Left lung (tissue), 14 donors: ENCODE measurements at places on chromosomes 4 and X. TPM values are rescaled to one million over a fixed set of nuclear protein-coding genes. Genes with fewer than 3 reads are reported as not detected.

LRRC66 gene
- polyA plus RNA-seq, result 0.36 TPM

ITGB1BP2 gene
- 2.7 TPM for polyA plus RNA-seq

RHOXF1 gene
- 1.0 TPM for polyA plus RNA-seq

CHIC2 gene
- 25.7 TPM for polyA plus RNA-seq

NUP54 gene
- 118 TPM for polyA plus RNA-seq

RWDD4 gene
- 28.3 TPM for polyA plus RNA-seq

RIPPLY1 gene
- polyA plus RNA-seq, result 0.38 TPM

AWAT1 gene
- 0.13 TPM for polyA plus RNA-seq

F8A3 gene
- polyA plus RNA-seq, result 3.6 TPM

PHKA1 gene
- 2.8 TPM for polyA plus RNA-seq

POU3F4 gene
- polyA plus RNA-seq, result 0.06 TPM

HSFX3 gene
- not detected for polyA plus RNA-seq

GPC4 gene
- polyA plus RNA-seq, result 54.7 TPM

MAGEA2B gene
- polyA plus RNA-seq, result not detected
